ENCODE measurements at places on chromosomes 12 and 14.

DNA sequence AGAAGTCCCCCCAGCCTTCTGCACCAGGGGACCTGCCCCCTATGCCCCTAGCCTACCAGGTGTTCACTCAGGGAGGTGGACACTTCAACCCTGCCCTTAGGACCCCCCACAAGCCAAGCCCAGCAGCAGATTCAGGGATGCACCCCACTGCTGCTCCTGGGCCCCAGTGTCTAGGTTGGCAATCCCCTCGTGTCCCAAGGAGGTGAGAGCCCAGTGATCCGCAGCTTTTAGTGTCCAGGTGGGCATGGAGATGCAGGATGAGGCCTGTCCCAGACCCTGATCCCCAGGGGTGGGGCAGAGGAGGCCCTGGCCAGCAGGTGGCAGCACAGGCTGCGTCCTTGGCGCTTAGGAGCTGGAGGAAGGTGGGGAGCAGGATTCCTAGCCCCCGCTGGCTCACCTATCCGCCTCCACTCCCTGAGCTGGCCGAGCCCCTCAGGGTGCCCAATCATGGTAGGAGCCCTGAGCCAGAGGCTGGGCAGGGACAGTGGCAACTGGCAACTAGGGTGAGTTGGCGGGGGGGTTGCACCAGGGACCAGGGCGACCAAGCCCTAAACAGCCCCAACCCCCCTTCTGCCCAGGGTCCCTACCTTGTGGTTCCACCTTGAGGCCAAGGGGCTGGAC, 4.1 kb downstream of the CKB start:
- peak; percentile 58 for DNase-seq

DNA sequence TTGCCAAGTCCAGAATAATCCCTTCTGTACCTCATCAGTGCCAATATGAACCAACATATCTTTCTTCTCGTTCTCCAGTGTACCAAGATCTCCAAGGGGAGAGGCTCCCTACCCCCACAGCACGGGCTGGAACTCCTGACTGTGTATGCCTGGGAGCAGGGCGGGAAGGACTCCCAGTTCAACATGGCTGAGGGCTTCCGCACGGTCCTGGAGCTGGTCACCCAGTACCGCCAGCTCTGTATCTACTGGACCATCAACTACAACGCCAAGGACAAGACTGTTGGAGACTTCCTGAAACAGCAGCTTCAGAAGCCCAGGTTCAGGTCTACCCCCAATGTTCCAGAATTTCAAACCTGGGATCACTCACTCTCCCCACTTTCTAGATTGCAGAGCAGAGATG, 10.5 kb upstream of the OAS2 start:
- DNase-seq: no peak

GRCh38 chr14:98945611-98946570, 326.1 kb downstream of the BCL11B start:
- DNase-seq: no peak

GRCh38 chr12:20505056-20505455, 136.7 kb downstream of the PDE3A start:
- DNase-seq: no peak

GRCh38 chr12:106831699-106832098, 57.2 kb downstream of the RIC8B start:
- no peak for DNase-seq

GRCh38 chr14:53620317-53620716, 336.3 kb downstream of the BMP4 start:
- DNase-seq: no peak

GRCh38 chr12:119157978-119158377, 20.8 kb upstream of the HSPB8 start:
- DNase-seq: no peak

DNA sequence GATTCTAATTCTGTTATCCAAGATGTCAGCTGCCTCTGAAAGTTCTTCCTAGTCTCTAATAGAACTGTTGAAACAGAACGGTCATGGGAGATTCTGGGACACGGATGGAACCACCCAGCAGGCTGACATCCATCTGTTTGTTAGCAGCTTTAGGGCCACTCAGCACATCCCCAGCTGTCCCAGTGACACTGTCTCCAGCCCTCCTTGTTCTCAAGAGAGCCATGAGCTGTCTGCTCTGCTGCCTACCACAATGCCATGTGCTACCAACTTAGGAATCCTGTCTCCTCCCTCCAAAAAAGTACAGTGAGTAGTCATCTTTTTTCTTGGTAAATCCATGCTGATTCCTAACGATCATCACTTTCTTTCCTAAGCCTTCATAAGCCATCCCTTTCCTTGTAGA, 130.5 kb downstream of the ZFP36L1 start:
- no peak for DNase-seq

DNA sequence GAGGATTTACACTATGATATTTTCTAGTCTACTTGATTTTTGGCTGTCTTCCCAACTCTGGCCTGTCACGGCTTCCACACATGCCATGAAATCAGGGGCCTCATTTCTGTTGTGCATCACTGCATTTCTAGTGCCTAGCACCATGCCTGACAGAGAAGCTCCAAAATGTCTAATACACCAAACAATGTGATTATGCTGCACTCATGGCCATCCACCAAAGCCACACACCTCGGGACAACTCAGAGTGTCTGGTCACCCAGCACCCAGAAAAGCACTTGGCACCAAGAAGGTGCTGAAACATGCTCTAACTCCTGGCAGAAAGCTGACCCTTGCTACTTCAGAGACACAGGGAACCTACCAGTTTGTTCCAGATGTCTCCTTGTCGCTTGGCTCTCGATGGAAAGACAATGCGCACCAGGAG, 11.3 kb downstream of the GCN1 start:
- no peak for DNase-seq

DNA sequence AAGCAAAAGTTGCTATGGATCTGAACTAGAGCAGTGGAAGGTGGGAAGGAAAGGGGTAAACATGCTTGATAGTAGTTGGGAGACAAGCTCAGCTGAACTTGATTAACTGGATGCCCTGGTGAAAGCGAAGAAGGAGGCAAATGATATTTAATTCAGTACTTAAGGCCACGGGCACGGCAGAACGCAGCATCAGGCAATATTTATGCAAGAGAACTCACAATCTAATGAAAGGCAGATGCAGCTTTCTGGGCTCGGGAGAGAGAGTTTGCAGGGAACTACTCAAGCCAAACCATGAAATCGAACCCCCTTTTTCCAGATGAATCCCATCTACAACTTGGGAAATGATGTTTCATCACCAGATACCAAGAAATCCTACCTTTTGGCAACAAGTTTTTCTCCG, 3.5 kb upstream of the CNIH1 start:
- DNase-seq: no peak

GRCh38 chr12:117101953-117102799, 3.0 kb upstream of the TESC start:
- DNase-seq: no peak

- no peak for DNase-seq
Observed at GRCh38 chr14:61524211-61524806, 171.0 kb upstream of the HIF1A start.

DNA sequence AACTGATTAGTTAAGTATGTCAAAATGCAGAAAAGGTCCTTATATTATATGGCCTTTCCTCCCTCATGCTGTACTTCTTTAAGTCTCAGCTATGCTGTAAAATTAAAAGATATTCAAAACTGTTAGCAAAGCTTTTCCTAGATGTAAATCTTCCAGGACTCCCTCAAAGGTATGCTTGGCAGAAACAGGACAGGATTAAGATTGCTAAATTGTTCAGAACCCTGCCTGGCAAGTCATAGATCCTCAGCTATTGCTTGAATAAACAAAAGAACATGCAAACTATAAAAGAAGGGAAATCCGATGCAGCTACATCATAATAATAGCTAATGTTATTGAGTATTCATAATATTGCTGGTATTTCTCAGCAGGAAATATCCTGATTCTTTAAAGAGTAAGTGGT, 322.6 kb downstream of the CCDC91 start:
- no peak for DNase-seq

DNA sequence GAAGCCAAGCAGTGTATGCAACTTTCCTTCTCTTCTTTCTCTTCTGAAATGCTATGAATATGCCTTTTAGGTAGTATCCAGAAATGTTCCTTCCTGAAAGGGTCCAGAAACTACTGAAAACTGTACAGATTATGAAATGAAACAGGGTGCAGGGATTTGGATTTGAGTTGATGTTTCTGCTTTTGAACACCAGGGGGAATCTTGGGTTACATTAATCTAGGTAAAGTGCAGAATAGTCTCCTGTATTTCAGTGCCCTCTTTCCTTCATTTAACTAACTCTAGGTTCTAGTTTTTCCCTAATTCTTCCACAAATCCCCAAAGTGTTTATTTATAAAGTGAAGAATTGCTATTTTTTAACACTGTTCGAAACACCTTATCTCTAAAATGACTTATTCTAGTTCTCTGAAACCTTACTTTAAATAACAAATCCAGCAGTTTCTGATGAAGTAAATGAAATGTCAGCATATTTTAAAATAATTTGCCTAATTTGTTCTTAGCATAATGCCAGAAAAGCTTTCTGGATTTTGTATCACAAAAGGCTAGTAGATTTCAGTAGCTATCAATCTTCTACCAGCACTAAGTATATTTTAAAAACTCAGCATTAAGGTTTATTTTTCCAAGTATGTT, 111.9 kb downstream of the LRRK2 start:
- no peak for DNase-seq

- no peak for DNase-seq
Observed at GRCh38 chr12:120628919-120629318, 11.5 kb upstream of the CABP1 start.

GRCh38 chr14:50823051-50823761, 7.8 kb downstream of the NIN start:
- DNase-seq: no peak

GRCh38 chr12:57138526-57139272, 8.7 kb downstream of the LRP1-AS start:
- no peak for DNase-seq

GRCh38 chr12:1184402-1184801, 193.4 kb downstream of the ERC1 start:
- DNase-seq: no peak

GRCh38 chr14:55454264-55455002, 14.0 kb upstream of the TBPL2 start:
- no peak for DNase-seq

GRCh38 chr12:7868391-7868790, 4.3 kb downstream of the SLC2A14 start:
- no peak for DNase-seq

- no peak for DNase-seq
Observed at GRCh38 chr14:103356024-103356682, 22.1 kb downstream of the EIF5 start.

DNA sequence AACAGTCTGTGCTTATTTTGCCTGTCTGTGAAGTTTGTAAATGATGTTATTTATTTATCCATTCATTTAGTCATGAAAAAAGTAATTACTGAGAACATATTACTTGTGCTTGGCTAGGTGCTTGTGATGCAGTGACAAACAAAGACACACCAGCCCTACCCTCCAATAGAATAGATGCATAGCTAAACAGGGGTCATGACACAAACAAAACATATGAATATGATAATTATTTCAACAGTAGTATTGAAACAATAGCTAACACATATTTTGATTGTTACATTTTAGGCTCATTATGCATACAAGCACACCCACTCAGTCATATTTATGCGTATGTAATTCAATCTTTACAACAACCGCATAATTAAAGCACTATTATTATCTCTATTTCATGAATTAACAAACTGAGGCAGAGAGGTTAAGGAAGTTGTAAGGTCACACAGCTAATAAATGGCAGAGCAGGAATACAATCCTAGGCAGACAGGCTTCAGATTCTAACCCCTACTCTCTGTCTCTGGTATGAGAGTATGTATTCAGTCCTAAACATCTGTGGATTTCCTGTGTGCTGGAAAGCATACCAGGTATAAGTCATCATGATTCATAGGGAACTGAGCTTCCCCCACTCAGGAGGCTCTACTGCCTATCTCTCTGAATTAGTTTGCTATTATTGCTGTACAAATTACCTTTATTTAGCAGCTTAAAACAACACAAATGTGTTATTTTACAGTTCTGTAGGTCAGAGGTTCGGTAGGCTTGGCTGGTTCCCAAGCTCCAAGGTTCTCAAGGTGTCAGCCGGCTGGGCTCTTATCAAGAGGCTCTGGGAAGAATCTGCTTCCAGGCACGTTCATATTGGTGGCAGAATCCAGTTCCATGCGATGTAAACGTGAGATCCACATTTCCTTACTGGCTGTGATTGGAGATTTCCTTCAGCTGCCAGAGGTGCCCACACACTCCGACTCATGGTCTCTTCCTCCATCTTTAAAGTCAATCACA, 509.4 kb downstream of the GALC start:
- no peak for DNase-seq

GRCh38 chr12:53941750-53942149, 3.1 kb downstream of the HOXC13 start:
- no peak for DNase-seq

- DNase-seq: no peak
Observed at GRCh38 chr12:96233939-96234461, 39.8 kb downstream of the ELK3 start.

DNA sequence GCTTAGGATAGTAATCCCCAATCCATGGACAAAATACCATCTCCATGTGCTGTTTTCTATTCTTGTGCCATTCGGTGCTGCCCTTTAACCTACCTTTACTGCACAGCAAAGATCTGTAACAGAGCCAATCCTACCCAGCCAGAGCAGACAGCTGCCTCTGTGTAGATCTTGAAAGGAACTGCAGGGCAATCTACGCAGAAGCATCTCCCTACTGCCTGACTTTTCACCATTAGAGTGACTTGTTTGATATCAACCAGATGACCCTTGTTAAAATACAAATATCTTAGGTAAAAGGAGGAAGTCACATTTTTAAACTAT, 33.9 kb upstream of the PPM1A start:
- DNase-seq: no peak

- no peak for DNase-seq
Observed at GRCh38 chr14:70857496-70857890, 48.2 kb upstream of the MAP3K9 start.

GRCh38 chr14:25381498-25381897, 331.6 kb upstream of the STXBP6 start:
- no peak for DNase-seq

- no peak for DNase-seq
Observed at GRCh38 chr14:83975435-83975834, 1554.5 kb upstream of the FLRT2 start.

GRCh38 chr14:55126932-55127459, 2.1 kb upstream of the LGALS3 start:
- no peak for DNase-seq

GRCh38 chr12:68331869-68332727, at the start of gene MDM1:
TSS of gene MDM1 (minus strand) at chr12:68332362. CDS start at chr12:68332245, 117 bp downstream.
- DNase-seq: peak; percentile 93

DNA sequence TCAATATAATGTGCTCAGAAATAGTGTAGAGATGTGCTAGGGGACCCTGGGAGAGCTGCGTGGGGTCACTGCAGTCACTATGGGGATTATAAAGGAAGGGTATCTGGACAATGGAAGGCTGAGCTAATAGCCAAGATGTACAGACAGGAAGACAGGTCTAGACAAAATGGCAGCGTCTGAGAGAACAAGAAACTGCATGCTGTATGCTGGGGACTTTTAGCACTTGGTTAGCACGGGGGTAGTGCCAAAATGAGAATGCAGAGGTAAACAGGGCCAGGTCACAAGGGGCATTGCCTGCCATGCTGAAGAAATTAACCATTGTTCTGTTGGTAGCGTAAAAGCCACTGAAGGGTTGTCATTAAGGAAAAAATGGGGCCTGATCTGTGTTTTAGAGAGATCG, 308.2 kb downstream of the EMP1 start:
- no peak for DNase-seq

Data from activated CD4-positive, alpha-beta T cell treated with anti-CD3 and anti-CD28 coated beads, Interleukin-2, amount 50 U/mL, for 1 hour (primary cell).